ENCODE measurements at places on chromosomes 2 and 18. TPM values are rescaled to one million over a fixed set of nuclear protein-coding genes. Genes with fewer than 3 reads are reported as not detected.

Gene ZNF892
- 3.9 TPM for total RNA-seq

Gene CXCR1
- 10.4 TPM for total RNA-seq

Gene PPP4R3B
- 66.3 TPM for total RNA-seq

Gene YIPF4
- 59.4 TPM for total RNA-seq

Gene COL4A3
- total RNA-seq, result 33.6 TPM

Gene CHAC2
- total RNA-seq, result 1.6 TPM

DNA sequence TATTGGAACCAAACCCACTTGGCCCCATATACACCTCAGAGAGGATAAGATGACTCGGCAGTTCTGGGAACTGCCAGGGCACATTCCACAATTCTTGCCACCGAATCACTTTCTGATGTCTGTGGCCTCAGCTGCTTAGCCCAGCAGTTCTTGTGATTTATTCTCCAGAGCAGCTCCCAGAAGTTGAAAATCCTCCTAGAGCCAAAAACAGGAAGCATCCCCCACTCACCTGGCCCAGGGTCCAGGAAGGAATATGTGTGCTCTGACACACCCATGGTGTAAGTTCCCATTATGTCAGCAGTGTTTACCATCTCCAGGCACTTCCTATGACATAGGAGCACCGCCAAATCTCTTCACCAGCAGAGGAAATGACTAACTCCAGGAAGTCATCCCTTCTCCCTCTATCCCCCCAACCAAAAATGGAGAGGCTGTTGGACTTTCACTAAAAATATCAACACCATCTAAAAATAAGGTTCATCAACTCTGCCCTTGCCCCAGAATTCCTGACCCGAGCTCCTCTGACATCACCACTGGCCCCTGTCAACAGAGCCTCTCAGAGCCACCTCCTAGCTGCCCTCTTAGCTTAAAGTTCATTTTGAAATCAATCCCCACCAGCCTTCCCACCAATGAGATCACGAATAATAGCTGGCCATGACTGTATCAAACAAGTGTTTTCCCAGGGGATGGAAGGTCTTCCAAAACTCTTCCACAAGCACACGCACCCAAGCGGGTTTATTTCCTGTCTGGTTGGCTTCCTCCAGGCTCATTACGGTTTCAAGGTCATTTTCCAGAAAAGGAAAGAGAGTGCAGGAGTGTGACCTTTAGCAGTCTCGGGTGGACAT lies 223.1 kb upstream of the PARD3B start:
- H3K4me1 ChIP-seq, result peaks cover 12% of the 10 kb centered on the region
- H3K36me3 ChIP-seq, result no peaks in the 10 kb centered on the region
- DNase-seq, result no peak
- no peak overlapping the region for H3K4me3 ChIP-seq

GRCh38 chr2:164840458-164840929 lies 1.1 kb downstream of the COBLL1 start:
- peaks cover 31% of the 10 kb centered on the region for H3K4me1 ChIP-seq
- H3K4me3 ChIP-seq, result peak overlapping the region; percentile 79
- no peaks in the 10 kb centered on the region for H3K27me3 ChIP-seq
- no peaks in the 10 kb centered on the region for H3K36me3 ChIP-seq

DNA sequence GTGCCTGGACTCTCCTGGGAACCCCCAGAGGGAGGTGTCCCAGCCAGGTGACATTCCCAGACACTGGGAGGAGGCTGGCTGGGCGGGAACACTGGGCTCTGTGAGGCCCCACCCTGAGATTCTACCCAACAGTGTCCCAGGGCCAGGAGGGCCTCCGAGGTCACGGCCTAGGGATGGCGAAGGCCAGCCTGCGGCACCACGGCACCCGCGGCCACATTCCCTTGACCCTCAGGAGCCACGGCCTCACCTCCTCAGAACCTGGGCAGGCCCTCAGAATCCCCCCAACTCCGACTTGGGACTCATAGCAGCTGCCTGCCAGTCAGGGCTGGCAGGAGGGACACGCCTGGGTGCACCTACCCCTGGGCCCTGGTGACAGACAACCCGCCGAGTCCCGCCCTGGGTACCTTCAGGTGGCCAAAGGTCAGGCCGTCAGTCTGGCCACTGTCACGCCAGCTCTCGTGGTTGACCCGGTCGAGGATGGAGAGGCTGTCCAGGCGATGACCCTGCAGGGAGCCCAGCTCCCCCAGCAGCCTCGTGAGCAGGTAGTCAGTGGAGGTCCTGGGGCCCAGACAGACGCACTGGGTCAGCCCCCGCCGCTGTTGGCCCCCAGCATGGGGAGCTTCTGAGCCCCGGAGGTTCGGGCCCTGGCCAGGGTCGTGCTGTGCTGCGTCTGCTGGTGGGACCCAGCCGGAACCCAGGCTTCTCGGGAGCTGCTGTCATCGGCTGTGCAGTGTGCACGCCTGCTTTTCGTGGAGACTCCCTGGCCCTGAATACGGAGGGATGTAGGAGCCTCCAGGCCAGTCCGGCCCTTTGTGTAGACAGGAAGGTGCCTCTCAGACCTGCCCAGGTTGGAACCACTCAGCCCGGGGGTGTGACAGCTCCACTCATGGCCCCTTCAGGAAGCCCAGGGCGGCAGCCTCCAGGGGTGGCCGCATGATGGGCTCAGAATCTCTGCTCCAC lies 6.1 kb downstream of the MAB21L4 start:
- H3K27me3 ChIP-seq, result no peaks in the 10 kb centered on the region
- H3K27ac ChIP-seq, result no peak overlapping the region
- H3K4me1 ChIP-seq, result no peaks in the 10 kb centered on the region
- H3K36me3 ChIP-seq, result no peaks in the 10 kb centered on the region

- H3K4me1 ChIP-seq, result no peaks in the 10 kb centered on the region
- no peak for DNase-seq
- H3K36me3 ChIP-seq, result no peaks in the 10 kb centered on the region
- H3K27me3 ChIP-seq, result no peaks in the 10 kb centered on the region
- H3K27ac ChIP-seq, result no peak overlapping the region
These were observed 934.1 kb upstream of the KLHL29 start for GRCh38 chr2:22450831-22451230.

GRCh38 chr18:58527285-58527951 lies 101.5 kb downstream of the ALPK2 start:
- no peak overlapping the region for H3K27ac ChIP-seq
- no peak for DNase-seq
- no peak overlapping the region for H3K4me3 ChIP-seq
- H3K36me3 ChIP-seq, result no peaks in the 10 kb centered on the region
- no peaks in the 10 kb centered on the region for H3K4me1 ChIP-seq
- no peaks in the 10 kb centered on the region for H3K27me3 ChIP-seq

- H3K27ac ChIP-seq, result no peak overlapping the region
- H3K4me1 ChIP-seq, result no peaks in the 10 kb centered on the region
- H3K27me3 ChIP-seq, result no peaks in the 10 kb centered on the region
- H3K4me3 ChIP-seq, result no peak overlapping the region
These were observed 442.2 kb downstream of the DSEL start for GRCh38 chr18:67074309-67074708.

- H3K27ac ChIP-seq, result no peak overlapping the region
- H3K27me3 ChIP-seq, result no peaks in the 10 kb centered on the region
- H3K36me3 ChIP-seq, result peaks cover 57% of the 10 kb centered on the region
- no peak overlapping the region for H3K4me3 ChIP-seq
- no peak for DNase-seq
These were observed 11.1 kb upstream of the MOCOS start for GRCh38 chr18:36176177-36176584.

DNA sequence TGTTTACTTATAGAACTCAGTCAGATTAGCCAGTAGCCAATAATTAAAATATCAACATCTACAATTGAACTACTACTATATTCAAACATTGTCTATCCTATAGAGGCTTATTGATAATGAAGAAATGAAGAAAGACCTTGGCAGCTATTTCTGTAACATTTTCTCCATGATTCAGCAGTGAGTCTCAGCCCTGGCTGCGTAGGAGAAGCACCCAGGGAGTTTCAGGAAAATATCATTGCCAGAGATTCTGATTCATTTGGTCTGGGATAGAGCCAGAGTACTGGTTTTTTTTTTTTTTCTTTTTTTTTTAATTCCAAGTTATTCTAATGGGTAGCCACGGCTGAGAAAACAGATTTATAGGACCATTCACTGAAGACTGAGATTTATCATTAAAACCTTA lies 404.8 kb downstream of the TXNL1 start:
- no peak for DNase-seq
- H3K4me3 ChIP-seq, result no peak overlapping the region

DNA sequence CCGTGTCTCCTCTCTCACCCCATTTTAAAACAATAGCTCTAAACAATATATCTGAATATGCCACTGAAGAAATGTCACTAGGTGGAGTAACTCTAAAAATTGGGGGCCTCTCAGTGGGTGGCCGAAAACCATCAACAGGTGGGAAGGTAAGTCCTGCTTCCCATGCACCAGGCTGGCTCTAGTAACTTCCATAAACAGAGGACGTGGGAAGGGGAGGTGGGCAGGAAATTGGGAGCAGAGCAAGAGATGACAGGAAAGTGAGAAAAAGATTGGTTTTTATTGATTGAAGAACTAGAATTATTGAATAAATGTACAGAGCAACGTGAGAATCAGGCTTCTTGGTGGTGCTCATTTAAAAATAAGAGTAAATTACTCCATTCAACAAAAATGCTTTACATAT lies 170.4 kb downstream of the SOCS6 start:
- H3K27ac ChIP-seq, result no peak overlapping the region
- H3K36me3 ChIP-seq, result no peaks in the 10 kb centered on the region
- no peak overlapping the region for H3K4me3 ChIP-seq
- peaks cover 2% of the 10 kb centered on the region for H3K4me1 ChIP-seq

DNA sequence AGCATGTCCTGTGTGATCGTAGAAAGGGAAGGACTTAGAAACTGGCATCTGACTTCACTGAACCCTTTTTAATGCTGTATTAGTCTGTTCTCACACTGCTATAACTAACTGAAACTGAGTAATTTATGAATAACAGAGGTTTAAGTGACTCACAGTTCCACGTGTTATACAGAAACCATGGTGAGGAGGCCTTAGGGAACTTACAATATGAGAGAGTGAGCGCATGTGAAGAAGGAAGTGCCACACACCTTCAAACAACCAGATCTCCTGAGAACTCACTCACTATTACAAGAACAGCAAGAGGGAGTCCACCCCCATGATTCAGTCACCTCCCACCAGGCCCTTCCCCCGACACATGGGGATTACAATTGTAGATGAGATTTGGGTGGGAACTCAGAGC lies 811.3 kb downstream of the CPS1 start:
- no peaks in the 10 kb centered on the region for H3K4me1 ChIP-seq
- H3K4me3 ChIP-seq, result no peak overlapping the region
- H3K36me3 ChIP-seq, result no peaks in the 10 kb centered on the region

GRCh38 chr18:6983366-6983765 lies 134.2 kb downstream of the LAMA1 start:
- no peak overlapping the region for H3K27ac ChIP-seq
- H3K36me3 ChIP-seq, result no peaks in the 10 kb centered on the region
- no peak overlapping the region for H3K4me3 ChIP-seq
- DNase-seq, result no peak

GRCh38 chr2:42474765-42475454 lies 18.9 kb downstream of the KCNG3 start:
- no peaks in the 10 kb centered on the region for H3K4me1 ChIP-seq
- no peak overlapping the region for H3K27ac ChIP-seq
- no peaks in the 10 kb centered on the region for H3K27me3 ChIP-seq
- H3K4me3 ChIP-seq, result no peak overlapping the region

GRCh38 chr2:58923869-58924268 lies 682.7 kb upstream of the FANCL start:
- no peak for DNase-seq
- no peaks in the 10 kb centered on the region for H3K36me3 ChIP-seq
- no peaks in the 10 kb centered on the region for H3K27me3 ChIP-seq
- no peak overlapping the region for H3K27ac ChIP-seq
